Germinal center (tissue), 1 donor: ENCODE measurements at places on chromosomes 11 and 22.

DNA sequence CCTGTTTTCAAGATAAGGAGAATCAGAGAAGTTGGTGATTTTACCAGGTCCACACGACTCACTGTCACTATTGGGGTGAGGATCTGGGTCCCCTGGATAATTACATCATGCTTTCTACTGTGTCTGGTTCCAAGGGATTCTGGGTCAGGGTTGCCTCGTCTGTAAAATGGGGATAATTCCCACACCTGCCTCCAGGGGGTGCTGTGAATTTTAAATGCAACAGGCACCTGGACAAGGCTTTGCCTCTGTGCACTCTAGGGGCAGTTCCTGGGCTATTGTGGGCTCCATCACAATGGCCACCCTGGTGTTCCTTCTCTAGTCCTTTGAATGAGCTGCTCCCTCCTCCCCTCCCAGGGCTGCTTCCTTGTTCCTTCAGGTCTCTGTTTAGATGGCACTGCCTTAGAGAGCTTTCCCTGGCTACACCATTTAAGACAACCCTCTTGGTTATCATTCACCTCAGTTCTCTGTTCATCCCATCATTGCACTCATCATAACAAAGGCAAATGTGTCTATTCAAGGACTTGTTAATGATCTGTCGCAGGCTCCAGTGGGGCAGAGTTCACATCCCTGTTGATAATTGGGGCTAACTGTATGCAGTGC is 178.6 kb downstream of the MIAT start:
- peak; percentile 63 for DNase-seq

- DNase-seq, result no peak
These were observed 403.2 kb downstream of the NTM start for GRCh38 chr11:131773626-131774025.

DNA sequence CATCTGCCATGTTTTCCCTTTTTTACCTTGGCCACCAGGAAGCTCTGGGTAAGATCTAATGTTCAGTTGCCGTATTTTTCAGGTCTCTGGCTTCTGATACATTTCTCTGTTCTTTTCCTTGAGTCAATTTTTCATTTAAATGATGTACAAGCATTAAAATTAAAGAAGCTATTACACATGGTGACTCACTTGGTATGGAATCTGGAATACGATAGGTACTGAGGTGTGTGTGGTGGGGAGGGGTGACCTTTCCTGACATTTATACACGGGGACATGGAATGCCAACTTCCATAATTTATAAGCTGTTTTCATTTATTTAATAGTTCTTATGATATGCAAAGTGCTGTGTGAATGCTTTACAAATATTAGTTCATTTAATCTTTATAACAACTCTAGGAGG is 47.8 kb upstream of the ALX4 start:
- DNase-seq, result no peak

DNA sequence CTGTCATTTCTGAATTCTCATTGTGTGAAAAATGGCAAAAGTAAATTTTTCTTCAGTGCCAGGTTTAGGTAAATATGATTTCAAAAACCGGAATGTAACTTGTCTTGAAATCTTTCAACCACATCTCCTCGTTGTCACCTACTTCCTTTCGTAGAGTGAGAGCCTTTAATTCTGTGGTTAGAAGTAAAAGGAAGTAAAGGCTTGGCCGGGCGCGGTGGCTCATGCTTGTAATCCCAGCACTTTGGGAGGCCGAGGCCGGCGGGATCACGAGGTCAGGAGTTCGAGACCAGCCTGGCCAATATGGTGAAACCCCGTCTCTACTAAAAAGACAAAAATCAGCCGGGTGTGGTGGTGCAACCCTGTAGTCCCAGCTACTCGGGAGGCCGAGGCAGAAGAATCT is 29.8 kb downstream of the SGSM3 start:
- peak; percentile 72 for DNase-seq

DNA sequence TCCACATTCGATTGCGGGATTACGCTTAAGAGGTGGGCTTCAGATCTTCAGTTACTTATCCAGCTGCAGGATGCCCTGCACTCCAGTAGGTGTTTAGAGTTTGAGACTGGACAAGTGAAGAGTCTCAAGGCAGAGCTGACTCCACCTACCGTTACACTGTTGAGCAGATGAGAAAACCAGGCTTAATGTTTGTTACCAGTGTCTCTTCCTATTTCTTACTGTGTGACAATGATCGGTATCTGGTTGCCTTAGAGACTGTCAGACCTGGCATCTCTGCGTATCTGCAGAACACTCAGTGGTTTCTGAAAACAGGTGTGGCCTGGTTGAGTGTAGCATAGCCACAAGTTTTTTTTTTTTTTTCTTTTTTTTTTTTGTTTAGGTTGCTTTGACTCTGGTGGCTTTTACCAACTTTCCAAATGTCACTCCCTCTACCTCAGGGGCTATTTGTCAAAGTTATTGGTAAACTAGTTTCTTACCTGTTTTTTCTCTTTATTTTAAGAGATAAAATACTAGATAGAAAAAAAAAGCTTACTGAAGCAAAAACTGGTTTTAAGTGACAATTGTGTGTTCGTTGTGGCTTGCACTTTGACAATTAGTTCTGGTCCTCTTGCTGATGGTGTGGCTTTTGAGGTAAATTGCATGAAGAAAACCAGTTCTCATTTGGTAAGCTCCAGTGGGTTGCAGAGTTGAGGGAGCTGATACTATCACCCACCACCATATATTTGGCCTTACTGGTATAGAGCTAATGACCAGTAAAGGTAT is 284.8 kb downstream of the ETS1 start:
- DNase-seq, result peak; percentile 43

DNA sequence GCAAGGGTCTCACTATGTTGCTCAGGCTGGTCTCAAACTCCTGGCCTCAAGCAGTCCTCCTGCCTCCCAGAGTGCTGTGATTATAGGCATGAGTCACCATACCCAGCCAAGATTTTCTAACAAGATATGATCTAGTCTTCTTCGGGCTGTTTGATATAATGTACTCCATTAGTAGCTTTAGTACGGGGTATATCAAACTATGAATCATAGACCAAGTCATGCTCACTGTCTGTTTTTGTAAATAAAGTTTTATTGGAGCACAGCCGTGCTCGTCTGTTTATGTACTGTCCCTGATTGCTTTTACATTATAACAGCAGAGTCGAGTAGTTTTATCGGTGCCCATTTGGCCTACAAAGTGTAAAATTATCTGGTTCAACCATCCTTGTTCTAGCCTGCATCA is 43.9 kb upstream of the GRIK4 start:
- DNase-seq, result no peak

DNA sequence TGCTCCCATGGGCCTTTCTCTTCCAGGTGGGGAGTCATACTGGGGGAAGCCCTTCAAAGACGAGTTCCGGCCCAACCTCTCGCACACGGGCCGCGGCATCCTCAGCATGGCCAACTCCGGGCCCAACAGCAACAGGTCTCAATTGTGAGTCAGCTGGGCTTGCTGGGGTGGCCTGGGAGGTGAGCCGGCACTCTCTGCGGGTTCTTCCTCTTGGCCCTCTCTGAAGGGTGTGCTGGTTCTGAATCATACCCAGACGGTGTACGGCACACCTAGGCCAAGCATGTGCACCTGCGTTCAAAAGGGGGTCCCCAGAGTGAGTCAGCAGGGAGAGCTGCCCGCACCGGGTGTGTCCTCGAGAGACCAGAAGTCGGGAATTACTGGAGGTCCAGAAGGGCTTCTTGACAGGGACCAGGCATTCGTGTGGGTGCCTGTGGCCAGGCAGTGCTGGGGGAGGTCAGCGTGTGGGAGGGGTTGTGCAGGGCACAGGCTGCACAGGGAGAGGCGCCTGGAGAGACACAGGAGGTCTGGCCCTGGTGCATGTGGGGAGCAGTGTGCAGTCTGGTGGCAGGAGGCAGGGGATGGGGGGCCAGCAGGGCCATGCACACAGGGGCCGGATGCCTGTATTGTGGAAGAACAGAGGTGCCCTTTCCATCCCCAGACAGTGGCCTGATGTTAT is 23.0 kb downstream of the PPIL2 start:
- DNase-seq, result no peak

GRCh38 chr22:44406341-44407170 is 91.5 kb downstream of the RTL6 start:
- no peak for DNase-seq

DNA sequence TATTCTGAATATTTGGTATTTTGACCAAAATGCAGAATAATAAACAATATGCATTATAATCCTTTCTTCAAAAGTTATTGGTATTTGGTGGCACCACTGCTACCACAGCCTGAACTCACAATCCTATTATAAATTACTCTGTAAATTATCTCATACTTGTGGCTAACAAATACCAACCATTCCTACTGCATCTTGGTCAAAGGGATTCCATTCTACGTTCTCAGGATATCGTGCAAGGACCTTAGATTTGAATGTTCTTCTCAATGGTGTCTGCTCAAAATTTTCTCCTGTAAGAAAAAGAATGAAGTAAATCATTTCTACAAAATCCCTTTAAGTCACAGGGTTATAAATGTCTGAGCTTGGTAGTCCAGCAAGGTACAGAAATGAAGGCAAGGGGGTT is 58.7 kb downstream of the DENND5A start:
- DNase-seq, result no peak

- DNase-seq, result no peak
These were observed 9.8 kb downstream of the POU2AF3 start for GRCh38 chr11:111308140-111308539.

DNA sequence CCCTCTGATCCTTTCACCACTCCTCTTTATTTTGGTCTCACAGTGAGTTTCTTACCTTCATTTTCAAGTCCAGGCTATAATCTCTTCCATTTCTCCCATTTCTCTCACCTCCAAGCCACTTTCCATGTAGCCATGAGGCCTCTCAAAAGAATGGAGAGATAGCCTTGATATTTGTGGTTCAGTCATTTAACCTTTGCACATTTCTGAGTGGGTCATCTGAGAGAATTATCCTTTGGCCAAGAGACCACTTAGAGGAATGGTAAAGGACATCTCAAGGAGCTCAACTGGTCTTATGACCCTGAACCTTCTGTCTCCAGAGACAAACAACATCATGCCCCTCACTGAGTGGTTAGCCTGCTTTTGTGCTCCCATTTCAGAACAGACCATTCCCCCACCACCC is 121.1 kb downstream of the KIRREL3 start:
- no peak for DNase-seq

DNA sequence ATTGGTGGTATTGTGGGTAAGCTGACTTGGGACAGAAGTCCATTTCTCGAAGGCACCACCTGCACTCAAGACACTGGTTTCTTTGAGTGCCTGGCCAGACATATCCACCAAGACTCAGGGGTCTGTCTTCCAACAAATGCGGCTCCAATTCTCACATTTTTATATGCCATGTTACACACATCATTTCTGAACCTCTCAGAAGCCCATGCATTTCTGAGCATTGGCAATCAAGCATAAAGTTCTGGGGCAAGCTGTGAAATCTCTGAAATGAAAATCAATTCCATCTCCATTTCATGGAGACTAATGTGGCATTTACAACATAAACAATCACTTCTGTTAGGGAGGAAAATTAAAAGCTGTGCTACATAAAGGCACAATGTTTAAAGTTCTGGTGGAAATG is 243.7 kb downstream of the KIRREL3 start:
- no peak for DNase-seq

DNA sequence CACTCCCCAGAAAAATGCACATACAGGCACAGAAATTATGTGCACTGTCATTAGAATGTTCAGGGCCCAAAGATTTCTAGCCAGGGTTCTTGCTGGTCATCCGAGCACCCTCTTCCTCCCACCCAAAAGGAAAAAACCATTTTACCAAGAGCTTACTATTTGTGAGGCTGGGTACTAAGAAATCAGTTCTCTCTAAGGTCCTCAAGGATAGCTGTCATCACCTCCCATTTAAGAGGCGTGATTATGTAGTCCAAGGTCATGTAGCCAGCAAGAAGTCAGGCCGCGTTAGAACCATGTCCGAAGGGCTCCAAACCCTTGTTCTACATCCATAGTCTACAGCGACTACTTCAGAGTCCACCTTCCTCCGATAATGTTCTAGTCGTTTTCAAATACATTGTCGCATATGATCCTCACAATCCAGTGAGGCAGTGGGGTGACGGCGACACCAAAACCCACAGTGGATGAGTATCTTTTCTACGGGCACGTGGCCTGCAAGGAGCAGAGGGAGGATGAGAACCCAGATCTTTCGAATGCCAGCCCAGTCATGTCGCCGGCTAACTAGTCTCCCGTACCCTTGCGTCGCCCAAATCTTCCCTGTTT is 634 bp downstream of the TIMM8B start:
- DNase-seq, result peak; percentile 52

DNA sequence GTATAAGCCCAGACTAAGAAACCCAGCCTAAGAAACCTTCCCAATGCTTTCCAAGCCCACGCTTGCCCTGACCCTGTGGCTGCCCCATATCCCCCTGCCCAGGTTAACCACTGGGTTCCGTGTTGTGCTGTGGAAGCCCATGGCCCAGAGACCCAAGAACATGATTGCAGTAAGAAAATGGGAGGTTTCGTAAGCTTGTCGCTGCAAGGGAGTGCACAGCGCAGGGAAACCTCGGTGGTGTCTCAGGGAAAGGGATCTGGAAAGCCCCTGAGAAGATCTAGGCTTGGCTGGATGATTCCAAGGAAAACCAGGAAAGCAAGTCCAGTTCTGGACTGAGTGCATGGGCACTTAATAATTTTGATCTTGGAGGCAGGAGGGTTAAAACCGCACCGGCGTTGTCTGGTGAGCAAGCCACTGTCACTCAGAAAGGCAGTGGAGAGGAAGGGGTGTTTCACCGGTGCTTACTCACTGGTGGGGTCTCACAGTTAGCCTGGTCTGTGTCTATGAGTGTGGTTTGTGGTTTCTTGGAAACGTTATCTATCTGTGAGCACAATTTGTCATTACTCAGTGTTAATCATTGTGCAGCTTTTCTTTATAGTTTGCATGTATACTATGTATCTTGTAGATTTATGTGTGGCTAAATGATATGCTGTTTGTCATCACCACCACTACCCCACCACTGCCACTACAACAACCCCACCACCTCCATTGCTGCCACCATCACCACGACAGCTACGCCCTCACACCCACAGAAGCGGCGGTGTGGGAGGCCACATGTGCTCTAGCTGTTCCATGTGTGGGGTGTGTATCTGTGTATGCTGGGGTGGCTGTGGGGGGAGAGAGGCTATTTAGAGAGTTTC is 53.3 kb upstream of the PRDM11 start:
- no peak for DNase-seq
